ENCODE measurements at places on chromosomes 13 and 19. TPM values are rescaled to one million over a fixed set of nuclear protein-coding genes. Genes with fewer than 3 reads are reported as not detected.

DNA sequence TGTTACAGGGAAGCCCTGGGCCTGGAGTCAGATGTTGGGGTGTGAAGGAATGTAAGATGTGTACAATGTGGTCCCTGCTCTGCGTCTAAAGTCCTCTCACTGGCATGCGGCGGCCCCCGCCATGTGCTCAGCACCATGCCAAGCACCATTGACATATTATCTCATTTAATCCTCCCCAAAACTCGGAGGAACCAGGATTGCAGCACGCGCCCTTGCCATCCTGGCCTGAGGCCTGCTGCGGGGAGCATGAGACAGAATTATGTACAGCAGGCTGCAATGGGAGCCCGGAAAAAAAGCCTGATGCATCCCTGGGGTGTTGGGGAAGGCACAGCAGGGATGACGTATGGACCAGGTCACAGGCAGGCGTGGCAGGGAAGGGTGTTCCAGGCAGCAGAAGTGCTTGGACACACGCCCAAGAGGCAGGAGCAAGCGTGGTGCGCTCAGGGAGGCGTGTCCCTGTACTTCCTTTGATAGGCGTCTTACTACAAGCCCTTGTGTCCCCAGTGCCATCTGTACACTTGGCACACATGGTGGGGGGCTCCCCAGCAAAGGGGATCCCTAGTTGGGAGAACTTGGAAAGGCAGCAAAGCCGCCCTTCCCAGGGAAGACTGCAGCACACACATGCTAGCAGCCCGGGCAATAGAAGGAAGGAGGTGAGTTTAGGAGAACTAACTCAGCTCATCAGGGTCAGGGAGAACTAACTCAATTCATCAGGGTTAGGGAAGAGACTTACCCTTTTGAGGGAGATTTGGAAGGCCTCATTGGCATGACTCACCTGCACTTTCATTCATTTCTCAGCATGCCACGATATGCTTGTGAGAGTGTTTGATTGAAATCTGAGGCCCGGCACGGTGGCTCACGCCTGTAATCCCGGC lies 3.4 kb downstream of the EVI5L start:
- peak; percentile 86 for DNase-seq

DNA sequence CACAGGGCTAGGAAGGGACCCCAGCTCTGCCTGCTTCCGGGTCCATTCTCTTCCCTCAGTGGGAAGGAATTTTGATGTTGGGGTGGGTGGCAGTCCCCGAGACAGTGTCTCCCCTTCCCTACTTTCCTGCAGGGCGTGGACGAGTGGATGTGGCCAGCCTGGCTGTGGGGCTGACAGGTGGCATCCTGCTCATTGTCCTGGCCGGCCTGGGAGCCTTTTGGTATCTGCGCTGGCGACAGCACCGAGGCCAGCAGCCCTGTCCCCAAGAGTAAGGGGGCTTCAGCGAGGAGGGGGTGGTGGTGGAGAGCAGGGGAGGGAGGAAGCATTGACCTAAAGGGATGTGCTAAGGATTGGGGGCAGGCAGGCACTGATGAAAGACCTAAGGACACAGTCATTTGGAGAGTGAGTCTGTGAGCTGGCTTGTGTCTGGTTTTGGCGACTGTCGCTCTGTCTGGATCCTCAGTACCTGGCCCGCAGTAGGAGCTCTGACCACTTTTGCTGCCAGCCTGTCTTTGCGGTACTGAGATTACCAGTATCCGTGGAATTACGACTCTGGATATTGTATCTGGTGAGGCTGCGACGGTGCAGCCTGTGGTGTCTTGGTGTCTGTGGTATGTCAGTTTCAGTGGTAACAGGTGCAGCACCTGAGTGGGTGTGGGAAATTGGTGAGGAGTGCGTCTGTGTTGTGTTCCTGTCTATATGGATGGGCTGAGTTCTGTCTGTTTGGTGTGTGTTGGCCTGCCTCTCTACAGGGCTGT lies 2.4 kb upstream of the PRR12 start:
- no peak for DNase-seq

Gene SERPINE3
- not detected for total RNA-seq

Gene ZNF878
- 0.73 TPM for total RNA-seq

Gene FCHO1
- total RNA-seq = 1.8 TPM

Gene AMH
- 1.6 TPM for total RNA-seq

GRCh38 chr13:35917942-35918645 lies 213.1 kb downstream of the DCLK1 start:
- no peak for DNase-seq

DNA sequence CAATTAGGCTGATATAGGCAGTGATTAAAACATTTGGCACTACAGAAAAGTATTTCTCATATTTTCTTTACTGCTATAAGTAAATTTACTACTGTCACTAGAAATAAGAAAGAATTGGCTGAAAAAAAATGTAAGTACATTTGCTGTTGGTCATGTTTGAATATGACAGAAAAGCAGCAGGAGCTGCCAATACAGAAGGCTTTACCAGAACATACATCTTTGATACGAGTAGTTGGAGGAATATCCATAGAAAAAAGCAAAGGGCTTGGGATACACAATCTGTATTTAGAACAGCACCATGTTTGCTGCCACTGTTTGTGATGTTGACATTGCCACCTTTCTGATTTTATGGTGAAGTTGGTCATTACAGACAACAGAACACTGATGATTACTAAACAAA lies 21.6 kb downstream of the PCDH9 start:
- no peak for DNase-seq

DNA sequence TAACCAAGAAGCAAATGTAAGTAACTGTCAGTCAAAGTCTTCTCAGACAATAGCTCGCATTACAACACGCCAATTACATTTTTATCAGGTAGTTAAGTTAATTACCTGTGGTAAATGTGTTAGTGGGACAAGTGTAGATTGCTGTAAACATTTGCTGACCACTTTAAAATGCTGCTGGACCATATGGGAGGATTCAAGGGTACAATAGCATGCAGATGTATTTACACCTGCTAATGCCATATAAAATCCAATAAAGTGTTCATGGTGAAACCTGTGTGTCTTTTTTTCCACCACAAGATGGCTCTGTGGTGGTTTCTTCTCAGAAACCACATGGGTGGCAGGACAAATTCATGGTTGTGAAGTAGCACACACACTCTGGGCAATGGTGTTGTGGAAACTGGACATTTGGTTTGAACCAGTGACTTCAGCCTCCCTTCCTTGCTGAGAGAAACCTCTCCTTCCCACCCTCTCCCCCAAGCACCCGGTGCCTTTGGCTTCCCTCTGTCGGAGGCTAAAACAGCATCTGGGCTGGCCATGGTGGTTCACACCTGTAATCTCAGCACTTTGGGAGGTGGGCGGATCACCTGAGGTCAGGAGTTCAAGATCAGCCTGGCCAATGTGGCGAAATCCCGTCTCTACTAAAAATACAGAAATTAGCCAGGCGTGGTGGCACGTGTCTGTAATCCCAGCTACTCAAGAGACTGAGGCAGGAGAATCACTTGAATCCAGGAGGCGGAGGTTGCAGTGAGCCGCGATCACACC lies 18.1 kb upstream of the GTF3A start:
- DNase-seq = no peak

Gene CCDC194
- total RNA-seq = not detected

- no peak for DNase-seq
Observed at GRCh38 chr19:39915101-39915847, 19.2 kb downstream of the FCGBP start.

- no peak for DNase-seq
Observed at GRCh38 chr13:99375738-99376080, 68.5 kb upstream of the GPR183 start.

Measured in left cardiac atrium (tissue), 4 donors.